ENCODE measurements at places on chromosomes 6 and 20.
A peak's percentile ranks its signal among the peaks of the same experiment; 100 is the strongest.

- DNase-seq, result no peak
These were observed 152.8 kb downstream of the TAF4 start for GRCh38 chr20:61912665-61913422.

- no peak for DNase-seq
These were observed 41.1 kb upstream of the SAMD5 start for GRCh38 chr6:147467428-147467827.

DNA sequence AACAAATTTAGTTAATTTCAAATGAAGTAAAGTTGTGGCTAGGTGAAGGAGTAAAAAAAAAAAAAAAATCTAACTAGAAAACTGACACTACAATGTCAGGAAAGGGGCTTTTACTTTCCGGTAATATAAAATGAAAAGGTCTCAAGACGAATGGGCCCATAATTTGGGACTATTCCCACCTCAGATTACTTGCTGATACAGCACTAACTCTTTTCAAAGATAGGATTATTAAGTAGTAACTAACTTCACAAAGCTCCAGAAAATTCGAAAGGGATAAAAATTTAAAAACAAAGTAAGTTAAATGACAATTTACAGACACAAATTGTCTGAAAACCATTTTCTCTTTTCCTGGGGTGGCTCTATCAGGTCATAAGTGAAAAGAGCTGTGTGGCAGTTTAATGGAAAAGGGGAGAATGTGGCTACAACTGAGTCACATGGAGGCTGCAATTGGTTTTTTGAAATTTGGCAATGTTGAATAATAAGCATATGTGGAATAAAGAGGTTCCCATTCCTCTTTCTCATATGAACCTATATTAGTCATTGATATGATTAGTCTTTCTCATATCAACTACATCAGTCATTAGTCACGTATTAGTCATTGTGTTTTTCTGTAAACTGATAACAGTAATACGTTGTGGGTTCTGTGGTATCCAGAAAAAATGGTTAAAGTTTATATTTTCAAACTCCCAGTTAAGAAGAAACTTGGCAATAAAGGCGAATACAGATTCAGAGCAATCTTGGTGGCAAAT is 78.0 kb downstream of the RWDD2A start:
- no peak for DNase-seq

- DNase-seq, result no peak
These were observed 7.6 kb downstream of the CEBPB start for GRCh38 chr20:50198180-50198666.

- DNase-seq, result no peak
These were observed 211.5 kb upstream of the PROKR2 start for GRCh38 chr20:5528261-5528660.

GRCh38 chr6:150891888-150892485 is 26.5 kb downstream of the MTHFD1L start:
- peak; percentile 63 for DNase-seq

DNA sequence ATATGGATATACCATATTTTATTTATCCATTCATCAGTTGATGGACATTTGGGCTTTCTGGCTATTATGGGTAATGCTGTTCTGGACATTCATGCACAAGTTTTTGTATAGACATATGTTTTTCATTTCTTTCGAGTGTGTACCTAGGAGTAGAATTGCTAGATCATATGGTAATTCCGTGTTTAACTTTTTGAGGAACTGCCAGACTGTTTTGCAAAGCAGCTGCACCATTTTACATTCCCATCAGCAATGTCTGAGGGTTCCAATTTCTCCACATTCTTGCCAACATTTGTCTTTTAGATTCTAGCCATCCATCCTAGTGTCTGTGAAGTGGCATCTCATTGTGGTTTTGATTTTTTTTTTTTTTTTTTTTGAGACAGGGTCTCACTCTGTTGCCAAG is 20.8 kb downstream of the SRC start:
- DNase-seq, result no peak

DNA sequence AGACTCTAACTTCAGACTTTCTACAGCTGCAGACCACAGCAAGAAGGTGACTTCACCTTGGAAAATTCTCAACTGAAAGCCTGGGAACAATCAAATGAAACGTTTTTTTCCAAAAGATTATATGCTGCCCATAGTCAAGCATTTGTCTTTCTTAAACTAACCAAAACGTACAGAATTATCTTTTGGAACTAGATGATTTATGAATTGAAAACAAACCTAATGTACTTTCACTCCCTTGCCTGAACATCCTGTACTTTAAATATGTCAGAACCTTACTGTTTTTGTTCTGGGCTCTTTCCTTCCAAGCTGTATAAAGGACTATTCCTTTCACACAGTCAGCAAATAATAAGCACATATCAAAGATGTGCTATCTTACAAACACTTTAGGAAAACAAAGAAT is 62.4 kb upstream of the TNFAIP3 start:
- DNase-seq, result no peak

DNA sequence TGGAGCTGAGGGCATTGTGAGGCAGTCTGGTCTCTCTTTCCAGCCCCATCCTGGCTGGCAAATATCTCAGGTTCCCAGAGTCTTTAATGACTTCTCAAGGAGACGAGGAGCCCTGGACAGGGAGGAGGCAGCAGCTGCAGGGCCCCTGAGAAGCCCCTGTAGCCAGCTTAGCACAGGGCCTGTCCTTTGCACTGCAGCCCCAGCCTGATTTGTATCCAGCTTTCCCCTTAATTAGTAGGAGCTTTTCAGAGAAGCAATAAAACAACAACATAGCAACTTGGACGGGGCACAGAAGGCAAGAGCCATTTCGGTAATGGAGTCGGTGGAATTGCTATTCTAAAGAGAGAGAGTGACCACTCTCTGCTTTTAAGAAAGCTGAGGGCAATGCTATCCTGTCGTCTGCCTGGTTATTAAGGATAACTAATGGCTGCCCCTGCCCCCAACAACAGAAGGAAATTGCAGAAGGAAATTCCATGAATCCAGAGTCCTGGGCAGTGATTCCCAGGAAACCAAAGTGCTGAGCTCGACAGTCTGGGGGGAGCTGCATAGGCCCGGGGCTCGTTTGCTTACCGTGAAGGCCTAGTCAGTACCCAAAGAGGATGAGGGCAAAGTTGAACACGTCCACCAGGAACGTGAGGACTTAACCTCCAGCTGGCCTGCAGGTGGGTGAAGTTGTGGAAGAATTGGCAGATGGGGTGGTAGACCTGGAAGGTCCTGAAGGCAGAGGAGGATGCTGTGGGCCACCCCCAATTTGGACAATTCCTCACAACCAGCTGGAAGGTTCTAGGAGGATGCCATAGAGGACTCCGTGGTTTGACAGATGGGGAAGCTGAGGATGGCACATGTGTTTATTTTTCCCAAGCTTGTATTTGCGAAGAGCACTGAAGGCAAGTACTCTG is 50.3 kb downstream of the NPEPL1 start:
- DNase-seq, result no peak

GRCh38 chr6:96992343-96992730 is 67.8 kb downstream of the KLHL32 start:
- DNase-seq, result no peak

- DNase-seq, result no peak
These were observed 21.4 kb upstream of the AHCY start for GRCh38 chr20:34324541-34324940.

DNA sequence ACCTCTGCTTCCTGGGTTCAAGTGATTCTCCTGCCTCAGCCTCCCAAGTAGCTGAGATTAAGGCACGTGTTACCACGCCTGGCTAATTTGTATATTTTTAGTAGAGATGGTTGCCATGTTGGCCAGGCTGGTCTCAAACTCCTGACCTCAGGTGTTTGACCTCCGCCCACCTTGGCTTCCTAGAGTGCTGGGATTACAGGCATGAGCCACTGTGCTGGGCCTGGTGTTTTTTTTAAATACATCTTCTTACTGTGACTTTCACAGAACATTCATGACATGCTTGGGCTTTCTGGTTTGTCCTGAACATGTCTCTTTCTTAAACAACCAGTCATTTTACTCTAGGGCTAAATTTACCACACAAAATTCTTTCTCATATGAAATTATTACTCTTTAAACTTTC is 34.7 kb upstream of the FAM8A1 start:
- DNase-seq, result no peak

DNA sequence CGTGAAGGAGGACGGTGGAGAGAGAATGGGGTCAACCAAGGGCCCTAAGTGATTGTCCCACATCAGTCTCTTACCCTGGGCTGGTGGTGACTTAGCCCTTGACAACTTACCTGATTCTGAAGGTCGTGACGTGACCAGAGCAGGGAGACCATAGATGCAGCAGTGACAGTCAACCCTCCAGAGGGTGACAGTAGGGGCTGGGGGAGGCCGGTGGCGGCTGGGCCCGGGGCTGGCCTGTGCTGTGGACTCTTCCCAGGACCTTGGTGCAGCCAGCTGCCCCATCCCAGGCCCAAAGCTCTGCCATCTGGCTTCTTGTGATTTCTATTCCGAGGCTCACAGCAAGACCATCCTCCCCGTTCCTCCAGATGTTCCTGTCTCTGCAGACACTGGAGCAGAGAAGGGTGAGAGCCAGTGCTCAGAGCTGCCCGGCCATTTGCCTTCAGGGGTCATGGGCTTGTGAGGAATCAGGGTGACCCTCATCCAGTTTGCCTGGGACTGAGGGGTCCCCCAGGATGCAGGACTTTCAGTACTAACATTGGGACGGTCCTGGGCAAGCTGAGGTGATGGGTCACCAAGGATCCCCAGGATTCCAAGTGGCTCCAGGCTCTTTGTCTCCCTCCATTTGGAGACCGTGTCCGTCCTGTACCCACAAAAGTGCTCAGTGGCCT is 36.0 kb downstream of the SUMO4 start:
- DNase-seq, result no peak

GRCh38 chr6:30022189-30022588 is 38.9 kb upstream of the POLR1H start:
- DNase-seq, result no peak

DNA sequence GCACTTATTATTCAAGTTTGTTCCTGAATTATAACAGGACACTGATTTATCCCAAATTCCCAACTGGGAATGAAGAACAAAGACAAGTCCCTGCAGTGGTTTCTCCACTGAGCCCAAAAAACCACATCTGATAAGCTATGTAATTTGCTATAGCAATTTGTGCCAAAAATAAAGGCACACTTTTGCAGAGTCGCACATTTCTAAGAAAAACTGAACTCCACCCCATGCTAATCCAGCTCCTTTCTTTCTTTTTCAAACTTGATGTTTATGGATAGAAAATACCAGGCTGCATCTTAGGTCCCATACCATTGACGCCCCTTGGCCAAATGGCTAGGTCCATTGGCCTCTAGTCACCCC is 170.2 kb upstream of the CITED2 start:
- no peak for DNase-seq

DNA sequence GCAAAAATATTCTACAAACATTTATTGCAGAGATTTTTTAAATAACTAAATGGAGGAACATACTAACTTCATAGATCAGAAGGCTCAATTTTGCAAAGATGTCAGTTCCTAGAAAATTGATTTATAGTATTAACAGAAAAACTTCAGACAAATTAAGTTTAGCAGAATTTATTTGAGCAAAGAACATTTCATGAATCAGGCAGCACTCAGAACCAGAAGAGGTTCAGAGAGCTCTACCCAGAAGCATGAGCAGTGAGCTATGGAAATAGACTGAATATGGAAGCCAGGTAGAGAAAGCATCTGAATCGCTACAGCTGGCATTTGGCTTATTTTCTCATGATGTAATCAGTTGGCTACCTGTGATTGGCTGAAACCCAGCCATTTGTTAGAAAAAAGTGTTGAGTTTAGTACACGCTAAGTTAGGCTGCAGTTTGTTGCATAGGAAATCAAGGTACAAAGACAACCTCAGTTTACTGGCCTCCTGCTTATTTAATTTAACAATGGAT is 174.5 kb upstream of the TAB2 start:
- no peak for DNase-seq

DNA sequence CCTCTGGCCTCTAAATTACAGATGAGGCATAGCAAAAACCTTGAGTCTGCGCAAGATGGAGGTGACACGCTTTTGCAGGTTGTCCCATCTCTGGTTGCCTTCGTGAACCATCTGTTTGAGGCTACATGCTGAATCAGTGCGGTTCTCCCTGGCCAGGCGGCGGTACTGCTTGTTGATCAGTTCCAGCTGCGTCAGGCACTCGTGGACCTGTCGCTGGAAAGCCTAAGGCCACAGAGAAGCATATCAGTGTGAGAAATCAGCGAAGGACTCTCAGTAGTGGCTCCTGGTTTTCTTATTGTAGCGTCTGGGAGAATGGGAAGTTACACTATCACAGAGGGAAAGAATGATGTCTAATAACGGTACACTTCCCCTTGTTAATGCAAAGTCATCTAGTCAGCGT is 344.4 kb downstream of the ESR1 start:
- no peak for DNase-seq

DNA sequence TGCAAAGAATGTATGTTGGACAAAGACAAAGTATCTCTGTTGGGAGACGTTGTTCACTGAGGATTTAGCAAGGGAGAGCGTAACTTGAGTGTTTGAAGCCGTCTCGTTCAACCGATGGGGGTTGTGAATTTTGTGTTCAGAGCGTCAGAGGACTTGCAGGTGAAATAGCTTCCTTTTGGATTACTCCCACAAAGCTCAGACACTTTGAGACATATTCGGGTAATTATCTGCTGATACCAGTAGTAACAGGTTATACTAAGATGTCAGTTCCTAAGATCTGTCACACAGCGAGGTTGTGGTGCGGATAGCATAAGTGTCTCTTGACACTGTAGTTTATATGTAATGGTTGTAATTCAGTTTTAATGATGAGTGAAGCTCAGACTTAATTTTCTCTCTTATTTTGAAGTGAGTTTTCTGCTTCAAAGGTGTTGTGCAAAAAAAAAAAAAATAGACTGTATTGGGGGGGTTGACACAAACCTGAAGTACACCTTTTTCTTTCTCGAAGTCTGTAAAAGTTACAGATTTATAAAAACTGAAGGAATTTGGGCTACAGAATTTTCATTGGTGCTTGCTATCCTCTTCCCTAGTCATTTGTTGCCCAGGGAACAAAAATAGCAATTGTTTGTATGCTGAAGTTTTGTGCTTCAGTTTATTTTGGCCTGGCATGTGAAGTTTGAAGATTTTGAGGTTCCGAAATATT is 1.7 kb downstream of the ASXL1 start:
- no peak for DNase-seq

Measured in SK-N-MC (cell line).